ENCODE measurements at places on chromosomes 4 and X.

GRCh38 chr4:56762484-56763250 lies 58.8 kb downstream of the SPINK2 start:
- DNase-seq, result no peak

DNA sequence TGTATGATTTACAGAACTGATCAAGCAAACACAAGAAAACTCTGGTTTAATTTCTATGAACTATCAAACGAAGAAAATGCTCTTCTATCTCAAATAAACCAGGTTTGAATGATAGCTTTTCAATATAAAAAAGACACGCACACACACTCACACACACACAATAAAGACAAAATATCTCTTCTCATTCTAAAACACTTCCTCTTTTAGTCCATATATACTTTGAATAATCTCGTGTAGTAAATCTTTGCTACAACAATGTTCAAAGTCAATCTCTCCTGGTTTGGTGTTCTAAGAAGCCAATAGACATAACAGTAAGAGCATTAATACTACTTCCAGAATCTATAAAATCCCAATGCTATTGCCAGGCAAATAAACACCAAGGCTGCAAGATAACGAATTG lies 13.3 kb downstream of the CXCL2 start:
- DNase-seq, result no peak

- DNase-seq, result no peak
Measured at GRCh38 chr4:74205046-74205445, 47.1 kb downstream of the MTHFD2L start.

- DNase-seq, result no peak
Measured at GRCh38 chr4:79502081-79502480, 94.1 kb upstream of the GK2 start.

GRCh38 chr4:10115797-10116568 lies 616 bp downstream of the WDR1 start:
- no peak for DNase-seq

DNA sequence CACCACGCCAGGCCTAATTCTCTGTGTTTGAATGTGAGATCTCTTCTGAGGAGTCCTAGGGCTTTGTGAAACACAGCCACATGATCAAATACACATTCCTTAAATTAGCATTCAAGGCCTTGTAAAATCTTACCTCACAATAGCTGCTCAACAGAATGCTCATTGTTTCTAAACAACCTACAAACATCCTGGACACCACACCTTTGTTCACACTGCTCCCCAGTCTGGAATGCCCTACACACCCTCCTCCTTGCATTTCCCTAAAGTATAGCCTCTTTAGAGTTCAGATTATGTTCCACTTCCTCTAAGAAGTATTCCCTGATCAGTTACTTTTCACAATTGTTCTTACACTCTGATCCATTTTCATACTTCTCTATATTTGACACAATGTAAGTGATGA lies 110.6 kb downstream of the AGTR2 start:
- DNase-seq, result no peak

GRCh38 chr4:103076747-103077347 lies at the start of gene SLC9B2:
SLC9B2 (minus strand) TSS chr4:103076761; CDS start chr4:103067550, 9,211 bp downstream.
- no peak for DNase-seq

DNA sequence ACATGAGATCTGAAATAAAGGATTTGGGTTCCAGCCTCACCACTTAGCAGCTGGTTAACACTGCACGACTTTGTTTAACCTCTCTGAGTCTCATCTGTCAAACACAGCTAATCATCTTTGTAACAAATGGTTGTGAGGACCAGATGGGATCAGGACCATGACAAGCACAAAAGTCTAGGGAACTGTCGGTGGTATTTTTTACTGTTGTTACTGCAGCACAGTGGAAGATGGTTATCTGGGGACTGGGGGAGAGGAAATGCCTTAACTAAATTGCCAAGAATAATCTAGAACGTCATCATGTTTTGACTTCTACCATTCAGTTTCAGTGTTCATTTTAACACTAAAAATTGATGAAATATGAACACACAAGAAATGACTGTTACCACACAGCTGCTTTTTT lies 99.5 kb downstream of the ADGRA3 start:
- no peak for DNase-seq

DNA sequence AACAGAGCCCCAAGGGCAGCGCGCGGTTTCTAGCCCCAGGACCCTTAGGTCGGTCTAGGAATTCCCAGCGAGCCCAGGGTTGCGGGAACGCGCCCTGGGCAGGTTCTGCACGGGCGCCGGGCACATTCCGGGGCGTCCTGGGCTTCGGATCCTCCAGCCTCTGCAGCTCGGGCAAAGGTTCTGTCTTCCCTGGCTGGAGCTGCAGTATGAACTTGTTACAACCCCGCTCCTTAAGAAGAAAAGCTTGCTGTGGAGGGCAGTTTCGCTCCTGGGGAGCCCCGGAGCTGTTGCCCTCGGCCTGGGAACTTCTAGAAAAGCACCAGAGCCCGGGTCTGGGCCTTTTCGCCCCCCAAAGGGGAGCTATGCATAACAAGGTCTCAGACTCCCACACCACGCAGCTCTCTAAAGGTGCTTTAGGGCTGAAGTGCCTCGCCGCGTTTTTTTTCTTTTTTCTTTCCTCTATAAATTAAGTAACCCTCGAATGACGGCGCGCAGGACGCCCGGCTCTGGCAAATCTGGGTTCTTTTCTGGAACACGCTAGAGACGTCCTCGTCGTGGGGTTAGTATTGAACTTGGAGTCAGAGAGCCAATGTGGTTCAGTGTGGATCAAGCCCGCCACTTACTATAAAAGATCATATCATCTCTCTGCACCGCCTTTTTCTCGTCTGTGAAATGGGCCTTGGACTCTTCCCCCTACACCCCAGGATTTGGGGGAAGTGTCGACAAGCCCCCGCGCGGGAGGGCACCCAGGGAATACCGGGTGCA lies 5.7 kb downstream of the MSX1 start:
- no peak for DNase-seq

DNA sequence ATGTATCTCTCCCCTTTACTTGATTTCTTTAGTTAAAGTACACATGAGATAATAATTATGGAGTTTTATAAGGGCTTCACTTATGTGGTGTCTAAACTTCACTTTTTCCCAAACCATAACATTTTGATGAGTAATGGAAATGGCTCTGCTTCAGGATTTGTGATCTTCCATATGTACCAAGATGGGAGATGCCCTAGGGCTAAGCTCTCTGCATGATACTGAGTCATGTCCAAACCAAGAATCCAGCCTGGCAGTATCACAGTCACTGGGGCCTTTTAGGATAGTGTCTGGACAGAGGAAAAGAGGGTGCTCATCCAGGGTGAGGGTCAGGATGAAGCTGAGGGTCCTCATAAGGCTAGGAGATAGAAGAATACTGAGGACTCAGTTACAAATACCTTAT lies 47.9 kb upstream of the PAGE3 start:
- DNase-seq, result no peak

DNA sequence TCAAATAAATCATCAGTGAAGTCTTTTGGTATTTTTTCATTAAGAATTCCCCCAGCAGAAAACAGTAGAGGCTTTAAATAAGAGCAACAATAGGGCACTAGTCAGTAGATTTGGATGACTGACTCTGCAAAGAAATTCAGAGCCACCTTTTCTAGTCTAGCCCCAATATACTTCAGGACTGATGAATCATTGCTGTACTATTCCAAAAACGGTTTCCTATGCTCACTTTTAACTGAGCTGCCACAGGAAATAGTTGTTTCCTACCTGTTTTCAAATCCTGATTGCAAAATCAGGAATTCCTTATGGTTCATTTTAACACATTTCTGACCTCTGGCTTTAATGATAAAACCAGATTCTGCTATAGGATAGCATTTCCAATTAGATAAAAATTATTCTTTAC lies 171.6 kb downstream of the NR3C2 start:
- DNase-seq, result no peak
